ENCODE measurements at places on chromosomes 5 and 9.

DNA sequence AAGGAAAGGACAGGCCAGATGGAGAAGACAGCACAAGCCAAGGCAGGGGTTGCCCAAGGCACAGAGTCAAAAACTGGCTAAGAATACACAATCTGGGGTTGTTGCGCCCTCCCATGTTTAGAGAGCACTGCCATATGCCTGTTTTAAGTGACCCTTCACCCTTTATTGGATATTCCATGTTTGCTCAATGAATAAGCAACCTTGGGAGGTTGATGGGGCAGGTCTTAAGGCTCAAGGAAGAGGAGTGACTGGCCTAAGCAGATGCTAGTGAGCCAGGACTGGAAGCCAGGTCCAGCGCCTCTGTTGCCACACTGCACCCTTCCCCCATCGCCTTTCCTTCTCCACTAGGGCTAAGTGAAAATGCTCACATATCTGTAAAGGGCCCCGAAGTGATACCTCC, 6.7 kb downstream of the TXN start:
- DNase-seq, result no peak

- peak; percentile 81 for DNase-seq
Observed at GRCh38 chr5:81165493-81166119, 67.5 kb upstream of the CKMT2 start.

DNA sequence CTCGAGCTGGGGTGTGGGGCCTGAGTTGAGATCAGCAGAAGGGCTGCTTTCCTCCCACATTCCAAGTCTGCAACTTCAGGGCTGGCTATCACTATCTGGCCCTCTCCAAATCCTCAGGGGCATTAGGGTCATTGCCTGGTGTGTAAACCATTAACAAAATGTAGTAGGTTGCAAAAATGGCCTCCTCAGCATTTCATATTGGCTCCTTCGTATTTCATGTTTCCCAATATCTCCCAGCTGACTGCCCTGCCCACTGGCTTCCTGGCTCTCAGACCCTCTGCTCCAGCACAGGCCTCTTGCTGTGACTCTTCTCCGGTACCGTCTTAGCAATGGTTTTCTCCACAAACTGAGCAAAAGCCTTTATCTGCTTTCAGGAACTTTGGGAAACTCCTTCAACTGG, 113.8 kb downstream of the GADD45G start:
- no peak for DNase-seq

- DNase-seq, result no peak
Observed at GRCh38 chr9:14766299-14766698, 43.8 kb upstream of the CER1 start.

- DNase-seq, result no peak
Observed at GRCh38 chr9:113593682-113594281, 130.3 kb downstream of the RGS3 start.

DNA sequence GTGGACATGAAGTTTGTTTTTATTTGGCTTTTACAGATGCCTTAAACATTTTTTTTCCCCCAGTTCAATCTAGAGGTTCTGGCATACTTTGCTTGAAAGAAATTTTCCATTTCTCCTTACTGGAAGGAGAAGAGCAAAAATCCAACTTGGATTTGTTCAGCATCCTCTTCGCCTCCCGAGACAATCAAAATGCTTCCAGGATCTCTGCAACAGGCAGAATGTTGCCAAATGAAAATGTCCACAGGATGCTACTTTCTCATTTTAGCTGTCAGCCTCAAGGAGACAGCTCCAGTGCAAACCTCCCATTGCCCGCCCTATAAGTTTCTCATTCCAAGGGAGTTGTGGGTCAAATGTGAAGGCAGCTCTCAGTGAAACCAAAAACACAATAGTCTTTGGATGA, 1972.1 kb downstream of the MAT2B start:
- no peak for DNase-seq

DNA sequence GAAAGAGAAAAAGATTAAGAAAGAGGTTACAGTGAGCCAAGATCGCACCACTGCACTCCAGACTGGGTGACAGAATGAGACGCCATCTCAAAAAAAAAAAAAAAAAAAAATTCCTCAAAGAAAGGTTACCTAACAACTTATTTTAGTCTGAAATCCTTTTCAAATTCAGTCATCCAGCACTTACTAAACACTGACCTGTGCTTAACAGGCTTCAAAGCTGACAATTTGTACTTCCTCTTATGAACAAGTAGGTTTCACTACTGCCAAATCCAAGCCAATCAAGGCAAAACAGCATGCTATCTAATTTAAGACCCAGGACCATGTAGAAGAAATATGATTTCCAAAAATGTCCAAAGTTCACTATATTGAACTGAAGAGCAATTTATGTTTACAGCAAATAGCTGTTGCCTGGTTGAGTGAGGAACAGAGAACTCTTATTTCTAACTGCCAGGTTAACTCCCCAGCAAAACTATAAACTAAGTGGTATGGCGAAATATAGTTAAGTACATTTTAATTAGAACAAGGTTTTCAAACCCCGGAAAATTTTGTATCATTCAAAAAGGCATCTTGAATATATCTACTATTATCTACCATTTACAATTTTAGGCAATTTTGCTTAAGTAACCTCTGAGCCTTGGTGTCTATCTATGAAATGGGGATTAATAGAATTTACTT, 13.4 kb downstream of the PWWP2A start:
- no peak for DNase-seq

- DNase-seq, result peak; percentile 40
Observed at GRCh38 chr5:151128817-151129216, 28.8 kb downstream of the ANXA6 start.

DNA sequence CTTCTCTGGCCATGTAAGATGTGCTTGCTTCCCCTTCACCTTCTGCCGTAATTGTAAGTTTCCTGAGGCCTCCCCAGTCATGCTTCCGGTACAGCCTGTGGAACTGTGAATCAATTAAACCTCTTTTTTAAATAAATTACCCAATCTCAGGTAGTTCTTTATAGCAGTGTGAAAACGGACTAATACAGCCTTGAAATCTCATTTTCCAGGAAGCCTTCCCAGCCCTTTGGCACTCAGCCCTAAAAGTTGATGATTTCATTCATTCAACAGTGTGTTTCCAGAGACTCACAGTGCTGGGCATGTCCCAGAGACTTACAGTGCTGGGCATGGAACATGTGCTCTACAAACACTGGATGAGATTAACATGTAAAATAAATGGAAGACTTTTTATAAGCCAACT, 135.8 kb downstream of the DCP2 start:
- no peak for DNase-seq

- DNase-seq, result no peak
Observed at GRCh38 chr5:79416499-79416898, 97.4 kb downstream of the HOMER1 start.

DNA sequence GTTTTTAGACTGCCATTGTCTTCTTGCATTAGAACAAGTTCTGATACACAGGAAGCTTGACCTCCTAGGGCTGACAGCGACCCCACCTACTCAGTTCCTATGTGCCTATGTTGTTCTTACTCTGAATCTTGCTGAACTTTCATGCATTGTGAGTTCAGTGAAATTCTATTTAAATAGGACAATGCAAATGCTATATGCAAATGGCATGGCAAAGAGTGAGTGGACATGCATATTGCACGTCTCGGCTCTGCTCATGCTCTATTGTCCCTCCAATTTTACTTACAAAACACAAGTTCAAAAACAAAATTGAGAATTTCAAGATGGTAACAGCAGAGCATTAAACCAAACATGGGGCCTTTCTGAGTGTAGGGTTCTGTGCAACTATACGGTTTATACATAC, 5.3 kb upstream of the DCP2 start:
- no peak for DNase-seq

- DNase-seq, result no peak
Observed at GRCh38 chr5:180540050-180540694, 46.0 kb downstream of the CNOT6 start.

- DNase-seq, result no peak
Observed at GRCh38 chr5:178650214-178650613, 23.4 kb upstream of the CLK4 start.

DNA sequence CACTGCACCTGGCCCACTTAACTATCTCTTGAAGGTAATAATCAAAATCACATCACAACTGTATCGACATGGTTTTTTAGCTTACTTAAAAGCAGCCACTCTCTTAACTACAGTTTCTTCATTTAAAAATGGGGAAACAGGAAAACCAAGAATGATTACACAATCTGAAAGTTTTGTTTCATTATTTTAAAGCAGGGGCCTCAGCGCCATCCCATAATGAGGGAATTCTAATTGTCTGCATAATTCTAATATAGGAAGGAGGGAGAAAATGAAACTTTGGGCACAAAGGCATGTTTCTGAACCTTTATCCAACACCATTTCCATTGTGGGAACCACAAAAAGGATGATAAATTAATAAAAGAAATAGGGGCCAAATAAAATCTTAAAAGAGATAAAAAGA, 7.6 kb downstream of the HACD4 start:
- no peak for DNase-seq

- no peak for DNase-seq
Observed at GRCh38 chr9:19375538-19375937, 4.5 kb downstream of the RPS6 start.
